ENCODE measurements at places on chromosomes 13 and 19.
A peak's percentile ranks its signal among the peaks of the same experiment; 100 is the strongest.

- peak; percentile 10 for DNase-seq
Measured at GRCh38 chr13:79647533-79647932, 166.6 kb downstream of the NDFIP2 start.

DNA sequence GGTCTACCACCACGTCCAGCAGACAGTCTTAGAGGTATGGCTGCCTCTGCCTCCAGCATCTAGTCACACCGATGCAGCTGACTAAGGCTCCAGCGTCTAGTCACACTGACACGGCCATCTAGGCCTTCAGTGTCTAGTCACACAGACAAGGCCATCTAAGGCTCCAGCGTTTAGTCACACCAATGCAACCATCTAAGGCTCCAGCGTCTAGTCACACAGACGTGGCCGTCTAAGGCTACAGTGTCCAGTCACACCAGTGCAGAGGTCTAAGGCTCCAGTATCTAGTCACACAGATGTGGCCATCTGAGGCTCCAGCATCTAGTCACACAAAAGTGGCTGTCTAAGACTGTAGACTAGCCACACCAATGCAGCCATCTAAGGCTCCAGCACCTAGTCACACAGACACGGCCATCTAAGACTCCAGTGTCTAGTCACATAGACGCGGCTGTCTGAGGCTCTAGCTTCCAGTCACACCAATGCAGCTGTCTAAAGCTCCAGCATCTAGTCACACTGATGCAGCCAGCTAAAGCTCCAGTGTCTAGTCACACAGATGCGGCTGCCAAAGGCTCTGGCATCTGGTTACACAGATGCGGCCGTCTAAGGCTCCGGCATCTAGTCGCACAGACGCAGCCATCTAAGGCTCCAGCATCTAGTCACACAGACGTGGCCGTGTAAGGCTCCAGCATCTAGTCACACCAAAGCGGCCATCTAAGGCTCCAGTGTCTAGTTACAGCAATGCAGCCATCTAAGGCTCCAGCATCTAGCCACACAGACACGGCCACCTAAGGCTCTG, 55.1 kb downstream of the KLF2 start:
- DNase-seq = no peak

DNA sequence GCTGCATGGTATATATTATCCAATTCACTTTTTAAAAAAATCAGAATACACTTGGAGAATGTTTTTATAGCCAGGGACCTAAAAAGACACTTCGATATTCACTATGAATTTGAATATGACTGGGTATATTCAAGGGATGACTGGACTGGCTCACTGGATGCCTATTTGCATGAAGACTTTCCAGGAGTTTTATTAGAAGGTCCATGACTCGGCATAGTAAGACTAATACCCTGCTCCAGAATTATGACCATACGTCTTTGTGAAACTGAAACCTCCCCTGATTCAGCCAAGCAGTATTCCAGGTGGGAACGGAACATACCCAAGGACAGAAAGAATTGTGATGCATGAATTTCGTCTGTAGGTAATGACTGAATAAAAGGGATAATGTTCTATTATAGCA, 3.9 kb upstream of the FAM216B start:
- DNase-seq = peak; percentile 21

DNA sequence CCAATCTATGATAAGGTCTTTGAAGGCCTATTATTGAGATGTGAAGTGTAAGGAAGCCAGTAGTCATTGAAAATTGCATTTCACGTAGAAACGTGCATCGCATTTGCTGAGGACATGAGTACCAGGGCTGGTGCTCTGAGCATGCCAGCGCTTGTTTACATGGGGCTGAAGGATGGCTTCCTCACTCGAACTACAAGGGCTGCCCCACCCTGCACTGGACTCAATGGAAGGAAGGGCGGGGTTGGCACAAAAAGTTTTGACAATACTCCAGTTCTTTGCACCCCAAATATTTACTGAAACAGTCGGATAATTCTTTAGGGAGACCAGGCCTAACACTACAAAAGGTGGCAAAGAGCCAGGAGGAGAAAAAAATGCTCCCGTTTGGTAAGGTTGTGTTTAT, 28.9 kb upstream of the MED4 start:
- DNase-seq = no peak

GRCh38 chr19:33146209-33146608, 14.3 kb downstream of the WDR88 start:
- DNase-seq = no peak

GRCh38 chr19:52692431-52693008, 42.3 kb downstream of the ZNF611 start:
- DNase-seq = no peak

DNA sequence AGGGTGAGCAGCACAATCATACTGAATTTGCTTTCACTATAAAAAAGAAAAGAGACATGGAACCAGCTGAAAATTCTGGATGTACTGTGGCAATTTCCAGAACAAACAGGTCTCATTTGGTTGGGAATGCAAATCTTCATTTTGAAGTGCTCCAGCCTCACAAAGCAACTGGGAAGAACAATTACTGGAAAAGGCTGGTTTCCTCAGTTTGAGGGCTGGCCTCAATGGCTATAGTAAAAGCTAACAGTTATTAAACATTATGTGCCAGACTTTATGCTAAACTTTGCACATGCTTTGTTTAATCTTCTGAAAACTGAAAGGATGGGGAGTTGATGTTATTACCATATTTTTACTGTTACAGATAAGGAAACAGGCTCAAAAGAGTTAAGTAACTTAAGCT, 3.0 kb downstream of the OBI1 start:
- DNase-seq = no peak

GRCh38 chr19:39514840-39515550, at the start of gene SELENOV:
SELENOV (plus strand) TSS chr19:39515139; CDS start chr19:39515213, 74 bp downstream.
- no peak for DNase-seq

- DNase-seq = no peak
Measured at GRCh38 chr19:6509118-6509971, 7.2 kb upstream of the TUBB4A start.

DNA sequence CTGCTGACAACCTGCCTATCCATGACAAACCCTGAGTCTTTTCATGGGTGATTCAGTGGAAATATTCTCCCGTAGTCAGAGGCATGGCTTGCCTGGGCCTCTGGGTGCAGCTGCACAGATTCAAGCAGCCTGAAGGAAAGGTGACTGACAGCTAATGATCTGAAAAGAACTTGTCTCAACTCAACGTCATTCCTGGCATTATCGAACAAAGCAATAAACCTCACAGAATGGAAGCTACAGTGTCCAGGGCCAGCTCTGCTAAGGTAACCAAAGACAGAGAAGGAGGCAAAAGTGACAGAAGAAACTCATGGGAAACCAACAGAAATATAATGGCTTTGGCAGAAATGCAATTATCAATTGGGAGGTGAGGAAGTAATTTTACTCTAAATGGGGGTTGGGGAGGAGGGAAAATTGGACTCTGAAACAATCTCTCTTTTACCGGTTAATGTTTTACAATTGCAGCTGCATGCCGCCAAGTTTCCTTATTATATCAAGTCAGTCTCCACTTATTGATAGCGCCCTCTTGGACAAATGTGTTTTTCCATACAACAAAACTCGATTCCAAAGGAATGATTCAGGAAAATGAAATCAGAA, 12.9 kb downstream of the STARD13 start:
- DNase-seq = no peak

- DNase-seq = no peak
Measured at GRCh38 chr19:46132508-46133100, 8.1 kb upstream of the IGFL3 start.

DNA sequence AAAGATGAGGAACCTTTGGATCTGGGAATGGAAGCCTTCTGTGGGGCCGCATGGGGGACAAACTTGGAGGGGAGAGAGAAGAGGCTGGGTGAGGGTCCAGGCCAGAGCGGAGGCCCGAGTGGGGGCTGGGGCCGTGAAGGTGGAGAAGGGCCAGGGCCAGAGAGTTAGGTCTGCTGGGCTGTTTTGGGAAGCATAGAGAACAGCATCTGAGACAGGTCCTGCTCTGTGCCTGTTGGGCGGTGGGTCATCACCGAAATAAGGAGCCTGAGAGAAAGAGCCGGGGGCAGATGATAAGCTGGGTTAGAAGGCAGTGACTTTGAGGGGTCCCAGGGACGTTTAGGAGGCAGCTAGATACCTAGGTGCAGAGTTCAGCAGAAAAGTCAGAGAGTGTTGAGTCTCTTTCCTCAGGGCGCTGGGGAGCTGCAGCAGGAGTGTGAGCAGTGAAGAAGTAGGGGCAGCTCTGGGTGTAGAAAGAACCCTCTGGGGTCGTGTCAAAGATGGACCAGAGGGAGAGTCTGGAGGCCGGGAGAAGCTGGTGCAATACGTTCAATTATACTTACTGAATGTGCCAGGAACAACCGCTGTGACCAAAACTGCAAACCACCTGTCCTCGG, 2.7 kb downstream of the SPACA6 start:
- DNase-seq = no peak

GRCh38 chr13:46168341-46168740, 13.6 kb downstream of the LCP1 start:
- peak; percentile 41 for DNase-seq

GRCh38 chr13:48297131-48297786, 6.3 kb upstream of the RB1 start:
- DNase-seq = no peak

GRCh38 chr13:44263751-44264620, 109.6 kb upstream of the SERP2 start:
- peak; percentile 82 for DNase-seq

- peak; percentile 86 for DNase-seq
Measured at GRCh38 chr13:42405665-42406390, 133.9 kb downstream of the AKAP11 start.

DNA sequence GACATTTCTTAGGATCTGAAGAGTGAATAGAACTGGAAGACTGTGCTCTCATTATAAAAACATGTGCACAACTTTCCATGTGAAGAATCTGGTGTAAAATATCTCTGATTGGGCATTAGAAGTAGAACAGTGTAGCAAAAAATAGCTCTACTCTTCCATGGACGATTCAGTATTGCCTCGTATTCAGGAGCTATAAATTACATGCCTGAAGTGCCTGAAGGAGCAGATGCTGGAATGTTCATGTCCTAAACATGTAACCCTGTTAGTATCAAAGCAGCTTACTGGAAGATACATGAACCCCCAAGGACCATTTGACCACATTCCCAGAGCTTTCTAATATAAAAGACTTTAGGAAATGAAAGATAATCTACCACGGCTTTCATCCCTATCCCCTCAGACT, 528.9 kb downstream of the DACH1 start:
- no peak for DNase-seq

DNA sequence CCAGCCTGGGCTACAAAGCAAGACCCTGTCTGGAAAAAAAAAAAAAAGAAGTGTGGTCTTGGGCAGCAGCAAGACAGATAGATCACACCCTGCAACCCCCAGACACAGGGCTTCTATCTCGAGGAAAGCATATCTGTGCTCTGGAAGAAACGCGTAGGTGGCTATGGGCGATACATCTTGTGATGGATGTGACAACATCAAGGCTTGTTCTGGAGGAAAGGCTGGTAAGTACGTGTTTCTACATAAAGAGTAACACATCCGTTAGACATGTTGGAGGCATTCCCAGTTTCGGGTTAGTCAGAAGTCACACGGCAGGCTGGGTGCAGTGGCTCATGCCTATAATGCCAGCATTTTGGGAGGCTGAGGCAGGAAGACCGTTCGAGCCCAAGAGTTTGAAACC, 6.6 kb upstream of the DHDH start:
- peak; percentile 98 for DNase-seq

- no peak for DNase-seq
Measured at GRCh38 chr19:1676351-1677266, 24.2 kb upstream of the TCF3 start.

DNA sequence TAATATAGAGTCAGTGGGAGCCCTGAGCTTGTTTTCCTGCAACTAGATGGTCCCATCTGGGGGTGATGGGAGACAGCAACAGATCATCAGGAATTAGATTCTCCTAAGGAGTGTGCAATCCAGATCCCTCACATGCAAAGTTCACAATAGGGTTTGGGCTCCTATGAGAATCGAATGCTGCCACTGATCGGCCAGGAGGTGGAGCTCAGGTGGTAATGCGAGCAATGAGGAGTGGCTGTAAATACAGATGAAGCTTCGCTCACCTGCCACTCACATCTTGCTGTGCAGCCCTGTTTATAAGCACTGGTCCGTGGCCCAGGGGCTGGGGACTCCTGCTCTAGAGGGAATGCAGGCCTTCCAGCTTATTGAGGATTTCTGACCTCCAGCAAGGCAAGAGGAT, 5.7 kb downstream of the ZNF558 start:
- DNase-seq = no peak

DNA sequence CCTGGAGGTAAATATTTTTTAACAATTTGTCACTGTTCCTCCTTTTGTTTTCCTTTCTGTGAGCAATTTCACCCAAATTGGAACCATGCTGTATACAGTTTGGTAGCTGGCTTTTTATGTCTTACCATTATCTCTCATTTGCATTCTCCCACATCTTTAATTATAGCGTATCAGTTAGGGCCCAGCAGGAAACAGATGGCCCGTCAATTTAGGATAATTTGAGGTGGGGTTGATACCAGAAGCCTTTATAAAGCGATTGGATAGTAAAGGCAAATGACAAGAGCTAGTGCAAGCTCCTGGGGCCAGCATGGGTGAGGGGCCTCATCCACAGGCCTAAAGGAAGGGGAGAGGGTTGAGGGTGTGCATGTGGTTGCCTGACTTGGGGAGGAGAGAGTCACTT, 3.8 kb upstream of the IFNL4 start:
- DNase-seq = no peak

DNA sequence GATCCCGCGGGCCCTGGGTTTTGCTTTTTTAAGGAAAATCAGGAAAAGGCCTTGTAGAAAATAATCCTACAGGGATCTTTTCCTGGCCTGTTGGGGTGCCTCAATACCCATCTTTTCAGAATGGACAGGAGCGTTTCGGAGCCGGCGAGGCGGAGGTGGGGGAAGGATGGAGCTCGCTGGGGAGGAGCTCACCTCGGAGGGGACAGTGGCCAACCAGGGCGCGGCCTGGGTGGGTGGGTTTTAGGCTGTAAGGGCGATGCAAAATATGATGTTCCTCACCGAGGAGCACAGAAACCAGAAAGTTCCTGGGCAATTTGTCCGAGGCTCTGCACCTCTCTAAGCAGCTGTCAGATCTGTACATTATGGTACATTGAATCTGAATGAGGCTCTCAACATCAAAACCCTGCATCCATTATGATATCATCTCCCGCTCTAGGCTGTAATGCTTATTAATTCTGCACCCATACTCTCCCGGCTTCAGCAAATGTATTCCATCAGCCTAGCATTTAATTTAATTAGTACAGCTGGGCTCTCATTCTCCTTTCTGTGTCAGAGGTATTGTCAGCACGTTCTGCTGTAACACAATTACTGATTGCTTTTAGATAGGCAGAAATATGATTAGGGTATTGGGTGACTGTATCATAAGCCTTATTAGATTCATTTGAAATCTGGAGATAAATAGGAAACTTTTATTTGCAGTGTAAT, 90.3 kb upstream of the SOX1 start:
- no peak for DNase-seq

DNA sequence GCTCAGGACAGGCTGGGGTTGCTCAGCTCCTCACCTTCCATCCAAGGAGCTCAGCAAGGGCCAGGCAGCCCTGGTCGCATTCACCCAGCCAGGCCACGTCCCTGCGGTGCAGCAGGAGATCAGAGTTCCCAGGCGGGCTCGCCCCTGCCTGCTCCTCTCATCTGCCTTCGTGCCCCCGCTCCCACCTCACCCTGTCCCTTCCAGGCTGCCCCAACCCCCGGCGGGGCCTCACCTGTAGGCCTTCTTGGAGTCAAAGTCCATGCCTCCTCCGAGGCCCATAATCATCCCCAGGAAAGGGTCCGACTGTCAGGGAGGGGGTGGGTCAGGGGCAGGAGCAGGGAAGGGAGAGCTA, 1.3 kb upstream of the RINL start:
- DNase-seq = no peak

All from cardiac fibroblast (primary cell).